Left renal pelvis (tissue), 4 donors: ENCODE measurements at places on chromosomes 6 and 20. TPM values are rescaled to one million over a fixed set of nuclear protein-coding genes. Genes with fewer than 3 reads are reported as not detected.

GRCh38 chr20:21388566-21388965 lies 8.8 kb downstream of the NKX2-4 start:
- DNase-seq, result no peak

RBM24 gene
- 0.78 TPM for polyA plus RNA-seq

TREM1 gene
- not detected for polyA plus RNA-seq

BFSP1 gene
- 4.4 TPM for polyA plus RNA-seq

TSPYL1 gene
- polyA plus RNA-seq, result 93.2 TPM

DNA sequence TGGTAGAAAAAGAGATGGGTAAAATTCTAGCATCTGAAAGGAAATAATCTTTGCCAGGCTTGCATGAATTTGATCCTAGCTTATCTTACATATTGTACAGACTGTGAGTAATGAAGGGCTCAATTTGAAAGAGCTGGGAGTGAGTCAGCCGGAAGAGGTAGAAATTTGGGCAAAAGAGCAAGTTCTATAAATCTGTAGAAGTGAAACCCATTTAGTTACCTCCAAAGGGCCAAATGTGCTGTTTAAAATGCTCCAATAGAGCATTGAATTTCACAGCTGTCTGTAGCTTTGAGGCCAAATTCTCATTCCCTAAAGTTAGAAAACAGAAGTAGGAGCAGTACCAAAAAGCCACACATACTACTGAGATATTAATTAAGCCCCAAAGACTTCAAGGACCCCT lies 466.1 kb downstream of the BTBD3 start:
- DNase-seq, result no peak

- DNase-seq, result no peak
Observed at GRCh38 chr6:153215242-153215641, 84.2 kb upstream of the RGS17 start.

- DNase-seq, result no peak
Observed at GRCh38 chr20:60266177-60266823, 308.1 kb downstream of the CDH26 start.

DNA sequence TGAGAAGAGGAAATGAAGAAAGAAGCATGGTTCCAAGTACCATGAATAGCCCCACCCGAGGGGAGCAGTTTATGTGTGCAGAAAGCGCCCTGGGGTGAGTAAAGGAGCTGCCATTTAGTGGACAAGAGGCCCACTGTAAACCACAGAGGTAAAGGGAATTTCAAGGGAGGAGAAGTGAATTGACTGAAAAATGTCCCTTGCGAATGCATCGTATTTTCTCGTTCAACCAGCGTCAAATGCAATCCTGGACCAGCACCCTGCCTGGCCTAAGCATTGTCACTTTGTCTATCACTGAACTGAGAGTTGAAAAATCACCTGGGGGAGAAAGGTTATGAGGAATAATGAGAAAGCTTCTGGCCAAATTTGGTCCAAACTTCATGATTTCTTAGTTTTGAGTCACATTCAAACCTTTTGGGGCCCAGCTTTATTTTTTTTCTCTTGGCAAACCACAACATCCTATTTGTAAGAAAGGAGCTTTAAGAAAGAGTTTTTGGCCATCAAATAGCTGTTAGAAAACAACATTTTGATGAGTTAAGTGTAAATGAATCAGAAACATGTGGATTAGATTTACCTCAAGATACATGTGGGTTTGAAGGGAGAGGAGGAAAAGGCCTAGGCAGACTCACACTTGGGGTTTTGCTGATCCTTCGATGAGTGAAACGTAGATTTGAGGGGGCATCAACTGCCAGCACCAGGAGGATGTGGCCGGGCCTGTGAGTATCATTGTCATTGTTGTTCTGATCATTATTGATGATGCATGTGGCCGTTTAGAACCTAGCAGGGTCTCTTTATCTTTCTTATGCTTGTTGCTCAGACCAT lies 214.0 kb downstream of the CLIC5 start:
- DNase-seq, result no peak

DNA sequence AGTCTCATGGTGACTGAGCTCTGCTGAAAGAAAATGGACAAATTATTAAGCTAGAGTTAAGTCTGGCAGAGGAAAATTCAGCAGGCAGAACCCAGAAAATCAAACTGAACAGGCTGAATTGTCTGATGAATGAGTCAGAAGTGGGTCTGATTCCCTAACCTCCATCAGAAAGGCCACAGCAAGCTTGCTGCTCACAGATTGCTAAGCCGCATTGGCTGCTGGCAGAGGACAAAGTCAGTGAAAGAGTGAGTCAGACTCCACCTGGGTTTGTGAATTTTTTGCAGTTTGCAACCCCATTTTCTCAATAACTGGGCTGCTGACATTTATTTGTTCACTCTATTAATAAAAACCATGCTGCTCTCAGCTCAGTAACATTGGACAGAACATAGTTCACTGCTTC lies 191.3 kb downstream of the EPM2A start:
- no peak for DNase-seq

- DNase-seq, result no peak
Observed at GRCh38 chr20:35732644-35732982, 9.4 kb downstream of the RBM39 start.

RUNX2 gene
- 3.1 TPM for polyA plus RNA-seq

DNA sequence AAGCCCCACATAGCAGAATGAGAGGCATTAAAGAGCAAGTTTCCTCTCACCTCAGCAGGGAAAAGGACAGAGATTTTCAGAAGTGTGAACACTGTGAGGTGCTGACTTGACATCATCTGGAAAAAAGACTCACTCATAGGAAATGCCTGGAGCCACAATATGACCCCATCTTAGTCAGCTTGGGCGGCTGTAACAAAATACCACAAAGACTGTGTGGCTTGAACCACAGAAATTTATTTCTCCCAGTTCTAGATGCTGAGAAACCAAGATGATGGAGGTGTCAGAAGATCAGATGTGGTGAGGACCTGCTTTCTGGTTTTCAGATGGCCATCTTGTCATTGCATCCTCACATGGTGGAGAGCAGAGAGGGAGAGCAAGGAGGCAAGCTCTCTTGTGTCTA lies 253.1 kb downstream of the ADGB start:
- DNase-seq, result no peak

DNA sequence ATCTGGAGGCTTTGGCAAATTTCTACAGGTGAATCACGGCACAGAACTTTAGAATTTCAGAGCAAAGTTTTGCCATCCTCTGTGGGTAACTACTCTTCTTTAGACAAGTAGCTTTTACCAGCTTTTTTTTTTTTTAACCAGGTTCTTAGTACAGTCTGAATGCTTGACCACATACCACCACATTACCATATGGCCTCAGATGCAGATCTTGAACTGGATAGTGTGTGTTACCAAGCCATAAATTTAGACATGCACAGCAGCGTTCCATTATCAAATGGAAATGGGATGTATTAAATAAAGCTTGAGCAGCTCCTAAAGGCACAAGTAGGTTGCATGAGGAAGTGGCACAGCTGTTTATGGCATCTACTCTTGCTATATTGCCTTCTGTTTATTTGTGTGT lies 38.3 kb upstream of the PRSS16 start:
- no peak for DNase-seq

DNA sequence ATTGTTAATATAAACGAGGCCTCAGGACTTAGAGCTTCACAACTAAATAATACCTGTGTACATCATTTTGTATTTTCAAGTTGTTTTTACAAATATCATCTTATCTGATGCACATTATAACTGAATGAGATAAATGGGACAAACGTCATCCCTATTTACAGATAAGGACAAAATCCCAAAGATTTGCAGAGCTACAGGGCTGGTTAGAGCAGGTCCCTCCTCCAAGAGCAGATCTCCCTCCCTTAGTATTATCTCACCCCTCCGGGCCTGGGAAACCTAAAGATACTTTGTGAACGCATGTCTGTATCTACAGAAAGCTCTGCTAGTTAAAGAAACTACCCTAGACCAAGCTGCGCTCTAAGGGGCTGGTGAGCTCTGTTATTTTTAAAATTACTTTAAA lies 130.4 kb upstream of the PROKR2 start:
- no peak for DNase-seq

GRCh38 chr20:46268131-46268614 lies 40.1 kb downstream of the CDH22 start:
- peak; percentile 16 for DNase-seq

DNA sequence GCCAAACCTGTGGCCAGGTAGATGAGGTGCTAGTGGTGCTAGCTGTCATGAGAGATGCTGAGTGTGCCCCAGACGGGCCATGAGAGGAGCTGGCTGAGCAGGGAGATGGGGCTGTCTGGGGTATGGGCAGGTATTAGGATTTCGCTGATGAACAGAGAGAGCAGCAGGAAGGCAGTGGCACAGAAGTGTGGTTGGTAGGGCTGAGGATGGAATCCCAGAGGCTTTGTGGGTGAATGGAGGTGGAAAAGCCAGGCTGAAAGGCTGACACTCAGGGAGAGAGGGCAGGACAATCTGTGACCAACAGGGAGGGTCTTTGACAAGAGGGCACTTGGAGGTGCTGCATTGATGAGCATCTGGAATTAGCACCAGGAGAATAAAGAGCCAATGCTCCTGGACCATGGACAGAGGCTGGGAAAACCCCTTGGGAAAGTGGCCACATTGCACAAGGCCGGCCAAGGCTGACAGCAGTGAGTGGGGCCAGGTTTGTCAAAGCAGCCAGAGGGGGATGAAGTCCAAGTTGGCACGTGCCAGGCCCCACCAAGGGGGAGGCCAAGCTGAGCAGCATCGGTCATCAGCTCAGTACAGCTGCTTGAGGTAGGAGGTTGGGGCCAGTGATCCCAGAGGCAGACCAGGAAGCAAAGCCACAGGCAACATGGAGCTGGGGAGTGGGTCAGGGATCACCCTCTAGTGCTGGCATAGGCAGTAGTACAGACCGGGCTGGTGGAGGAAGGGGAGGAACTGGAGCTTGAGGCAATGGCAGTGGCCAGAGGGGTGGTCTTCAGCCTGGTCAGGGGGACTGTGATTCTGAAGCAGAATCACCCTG lies 19.7 kb upstream of the SGK2 start:
- no peak for DNase-seq

DNA sequence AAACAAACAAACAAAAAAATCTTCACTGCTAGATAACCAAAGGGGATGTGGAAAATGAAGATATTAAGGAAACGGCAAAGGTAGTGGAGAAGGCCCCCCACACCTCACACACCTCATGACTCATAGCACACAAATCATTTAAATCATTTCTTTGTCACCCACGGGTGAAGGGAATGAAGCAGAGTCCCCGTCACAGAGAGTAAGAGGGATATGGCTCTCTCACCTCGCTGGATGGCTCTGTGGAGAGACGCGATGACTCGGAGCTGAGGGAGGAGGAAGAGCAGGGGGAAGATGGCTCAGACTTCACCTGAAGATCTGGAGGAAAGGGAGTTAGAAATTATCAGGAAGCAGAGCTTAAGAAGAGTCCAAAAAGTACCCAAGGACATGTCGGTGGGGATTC lies 1.2 kb downstream of the ATF6B start:
- DNase-seq, result no peak

DNA sequence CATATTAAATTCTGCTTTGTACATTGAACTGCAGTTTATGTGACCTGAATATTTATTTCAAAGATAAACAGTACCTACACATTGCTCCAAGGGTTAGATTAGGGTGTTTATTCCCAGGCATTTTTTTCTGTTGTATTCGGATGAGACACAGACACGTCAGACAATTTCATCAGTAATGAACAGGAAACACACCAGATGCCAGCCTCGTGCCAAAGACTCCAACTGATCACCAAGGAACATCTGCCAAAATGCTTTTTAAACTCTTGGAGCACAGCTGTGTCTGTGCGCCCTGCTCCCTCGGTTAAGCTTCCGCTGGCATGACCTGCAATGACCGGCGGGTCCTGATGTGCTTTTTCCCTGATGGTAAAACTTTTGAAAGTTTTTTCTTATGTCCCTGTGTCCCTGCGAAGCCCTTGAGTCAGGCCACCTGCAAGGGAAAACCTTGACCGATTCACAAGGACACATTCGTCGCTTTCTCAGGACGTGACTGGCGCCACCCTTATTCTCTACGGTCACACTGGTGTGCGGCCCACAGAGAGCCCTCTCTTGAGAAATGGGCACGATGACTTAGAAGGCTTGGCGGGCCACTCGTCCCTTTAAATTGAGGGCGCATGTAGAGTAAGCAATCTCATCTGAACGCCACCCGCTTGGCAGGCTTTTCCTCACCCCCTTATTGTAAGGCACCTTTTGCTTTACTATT lies 173.9 kb downstream of the QKI start:
- no peak for DNase-seq

FAM217B gene
- 21.5 TPM for polyA plus RNA-seq

DNA sequence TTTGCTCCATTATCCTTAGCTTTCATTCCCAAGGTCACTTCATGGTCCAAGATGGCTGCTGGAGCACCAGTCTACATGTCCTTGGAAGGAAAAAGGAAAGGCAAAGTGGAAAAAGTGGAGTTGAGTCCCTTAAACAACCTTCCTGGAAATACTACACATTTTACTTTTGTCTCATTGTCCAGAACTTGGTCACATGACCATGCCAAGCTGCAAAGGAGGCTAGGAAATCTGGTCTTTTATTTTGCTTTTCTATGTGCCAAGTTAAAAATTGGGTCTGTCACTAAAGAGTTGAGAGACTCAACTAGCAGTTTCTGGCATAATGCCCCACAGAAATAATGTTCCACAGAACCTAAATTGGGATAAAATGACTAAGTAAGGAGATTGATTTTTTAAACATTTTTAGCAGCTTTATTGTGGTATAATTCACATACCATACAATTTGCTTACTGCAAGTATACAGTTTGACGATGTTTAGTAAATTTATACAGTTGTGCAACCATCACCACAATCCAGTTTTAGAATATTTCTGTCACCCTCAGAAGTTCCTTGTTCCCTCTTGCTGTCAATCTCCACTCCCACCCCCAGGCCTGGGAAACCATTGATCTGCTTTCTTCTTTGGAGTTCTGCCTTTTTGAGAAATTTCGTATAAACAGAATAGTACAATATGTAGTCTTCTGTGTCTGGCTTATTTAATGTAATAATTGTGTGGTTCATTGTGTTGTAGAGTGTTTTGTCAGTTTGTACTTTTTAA lies 5.6 kb upstream of the CHD6 start:
- DNase-seq, result no peak

GRCh38 chr20:57442888-57443239 lies 51.7 kb downstream of the RBM38 start:
- DNase-seq, result no peak

DNA sequence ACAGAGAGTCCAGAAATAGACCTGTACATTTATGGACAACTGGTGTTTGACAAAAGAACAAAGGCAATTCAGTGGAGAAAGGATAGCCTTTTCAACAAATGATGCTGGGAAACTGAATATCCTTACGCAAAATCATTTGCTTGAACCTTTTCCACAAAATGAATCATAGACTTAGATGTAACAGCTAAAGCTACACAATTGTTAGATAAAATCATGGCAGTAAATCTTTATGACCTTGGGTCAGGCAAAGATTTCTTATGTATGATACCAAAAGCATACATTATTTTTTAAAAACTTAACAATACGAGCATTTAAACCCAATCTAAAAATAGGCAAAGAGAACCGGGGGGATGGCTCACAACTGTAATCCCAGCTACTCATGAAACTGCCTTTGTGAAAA lies 73.5 kb upstream of the DST start:
- DNase-seq, result no peak

GRCh38 chr6:131631625-131632289 lies 3.7 kb upstream of the MED23 start:
- no peak for DNase-seq

- no peak for DNase-seq
Observed at GRCh38 chr6:145688493-145688905, 46.8 kb downstream of the EPM2A start.
